Femur (tissue), 1 donor: ENCODE measurements at places on chromosomes 5 and 9.

GRCh38 chr5:159290741-159291140 is 27.7 kb downstream of the UBLCP1 start:
- DNase-seq, result no peak

DNA sequence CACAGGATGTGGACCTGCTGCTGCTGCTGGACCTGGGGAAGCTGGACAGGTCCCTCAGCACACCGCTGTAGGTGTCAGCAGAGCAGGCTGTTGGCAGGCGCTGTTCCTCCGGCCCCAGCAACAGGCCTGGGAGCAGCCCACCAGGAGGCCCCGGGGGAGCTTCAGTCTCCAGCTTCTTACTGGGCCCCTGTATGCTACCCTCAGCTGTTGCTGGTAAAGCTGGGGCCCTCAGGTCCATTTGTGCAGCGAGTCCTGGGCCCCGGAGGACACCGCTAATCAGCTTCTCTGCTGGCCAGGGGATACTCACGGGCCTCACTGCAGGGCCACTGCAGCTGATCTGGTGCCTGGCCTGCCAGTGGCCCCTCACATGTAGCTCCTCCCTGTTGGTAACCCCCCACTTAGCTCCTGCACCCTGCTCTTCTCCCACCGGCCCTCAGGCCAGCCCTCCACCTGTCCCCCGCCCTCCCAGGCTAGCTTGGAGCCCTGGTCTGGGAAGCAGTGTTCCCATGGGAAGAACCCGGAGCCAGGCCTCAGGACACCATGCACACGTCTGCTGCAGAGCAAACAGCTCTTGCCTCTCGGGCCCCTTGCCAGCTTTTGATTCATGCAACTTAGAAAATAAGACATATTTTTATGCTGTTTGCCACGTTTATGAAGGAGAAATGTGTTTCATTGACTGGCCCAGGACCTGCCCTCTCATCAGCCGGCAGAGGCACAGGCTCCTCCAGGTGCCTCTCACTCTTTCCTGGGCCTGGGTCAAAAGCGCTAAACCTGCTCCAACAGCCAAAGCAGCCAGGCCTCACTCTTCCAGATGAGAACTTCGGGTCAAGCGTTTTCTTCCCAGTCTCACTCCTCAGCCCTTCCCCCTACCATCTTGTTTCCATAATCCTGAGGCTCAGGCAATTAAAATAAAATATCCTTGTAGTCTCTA is 61.0 kb upstream of the ADAMTS2 start:
- DNase-seq, result peak; percentile 73

DNA sequence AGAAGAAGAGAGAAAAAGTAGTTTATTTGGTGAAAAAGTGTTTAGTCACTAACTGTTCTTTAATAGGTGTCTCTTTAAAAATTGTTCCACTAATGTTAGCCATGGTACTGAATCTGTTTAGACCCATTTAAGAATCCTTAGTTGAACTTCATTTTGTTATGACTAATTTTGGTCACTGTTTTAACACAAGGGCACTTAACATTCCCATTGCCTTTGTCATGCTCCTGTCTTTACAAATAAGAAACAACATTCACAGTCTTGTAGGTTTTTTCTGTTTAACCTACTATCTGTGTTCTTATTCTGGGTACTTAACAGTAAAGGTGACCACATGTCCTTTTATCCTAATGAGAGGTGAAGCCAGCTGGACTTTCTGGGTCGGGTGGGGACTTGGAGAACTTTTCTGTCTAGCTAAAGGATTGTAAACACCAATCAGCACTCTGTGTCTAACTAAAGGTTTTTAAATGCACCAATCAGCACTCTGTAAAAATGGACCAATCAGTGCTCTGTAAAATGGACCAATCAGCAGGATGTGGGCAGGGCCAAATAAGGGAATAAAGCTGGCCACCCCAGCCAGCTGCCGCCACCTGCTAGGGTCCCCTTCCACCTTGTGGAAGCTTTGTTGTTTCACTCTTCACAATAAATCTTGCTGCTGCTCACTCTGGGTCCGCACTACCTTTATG is 116.7 kb downstream of the WDR70 start:
- DNase-seq, result no peak

- no peak for DNase-seq
Observed at GRCh38 chr5:56330167-56330566, 97.0 kb upstream of the ANKRD55 start.

DNA sequence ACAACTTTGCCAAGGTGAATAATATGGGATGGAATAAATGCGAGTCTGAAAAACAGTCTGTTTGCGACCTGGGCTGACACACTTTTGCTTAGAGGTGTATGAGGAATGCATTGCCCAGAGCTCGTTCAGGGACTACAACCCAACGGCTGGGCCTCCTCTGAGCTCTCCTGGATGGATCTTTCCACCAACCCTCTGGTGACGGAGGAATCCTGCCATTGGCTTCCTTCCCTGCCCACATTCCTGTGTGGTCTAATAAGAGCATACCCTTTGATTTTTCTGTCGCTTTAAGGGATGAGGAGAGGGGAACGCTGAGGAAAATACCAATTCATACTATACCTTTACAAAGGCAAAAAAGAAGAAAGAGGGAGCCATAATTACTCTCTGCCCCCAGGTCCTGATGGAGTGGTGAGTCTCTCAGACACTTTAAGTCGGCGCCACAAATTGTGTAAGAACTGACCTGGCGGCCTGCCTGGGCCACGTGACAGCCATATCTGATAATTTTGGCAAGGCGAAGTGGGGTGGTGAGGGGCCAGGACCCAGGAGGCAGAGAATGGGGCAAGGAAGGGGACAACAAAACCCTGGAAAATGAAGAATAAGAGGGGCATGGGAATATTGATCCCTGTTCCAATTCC is 265.2 kb upstream of the MSX2 start:
- DNase-seq, result no peak

DNA sequence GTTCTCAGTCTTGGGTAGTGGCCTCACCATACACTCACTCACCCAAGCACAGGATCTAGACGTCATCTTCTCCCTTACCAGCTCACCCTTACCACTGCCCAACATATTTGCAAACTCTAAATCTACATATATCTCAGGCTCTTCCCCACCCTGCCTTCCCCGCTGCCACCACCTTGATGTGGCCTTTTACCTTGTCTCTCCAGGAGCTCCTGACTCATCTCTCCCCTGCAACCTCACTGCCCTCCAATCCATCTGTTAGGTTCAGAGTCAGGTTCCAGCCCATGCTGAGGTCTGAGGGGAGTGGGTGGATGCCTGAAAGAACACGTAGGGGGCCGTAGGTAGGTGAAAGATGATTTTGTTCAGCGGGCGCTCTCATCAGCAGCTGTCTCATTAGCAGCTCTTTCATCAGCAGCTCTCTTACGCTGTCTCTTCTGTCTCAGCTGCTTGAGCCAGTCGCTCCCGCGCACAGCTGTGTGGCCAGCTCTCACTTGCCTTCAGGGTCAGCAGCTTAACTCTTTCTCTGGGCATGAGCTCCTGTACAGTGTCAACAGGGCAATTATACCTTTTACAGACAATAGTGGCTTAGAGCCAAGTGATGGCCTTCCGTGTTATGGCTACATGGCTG is 23.1 kb upstream of the CKMT2 start:
- no peak for DNase-seq

- DNase-seq, result peak; percentile 62
Observed at GRCh38 chr5:139882961-139883539, 87.4 kb downstream of the PSD2 start.

GRCh38 chr9:71303351-71303750 is 181.9 kb upstream of the TRPM3 start:
- no peak for DNase-seq

- DNase-seq, result no peak
Observed at GRCh38 chr5:120055858-120056257, 408.2 kb upstream of the PRR16 start.

DNA sequence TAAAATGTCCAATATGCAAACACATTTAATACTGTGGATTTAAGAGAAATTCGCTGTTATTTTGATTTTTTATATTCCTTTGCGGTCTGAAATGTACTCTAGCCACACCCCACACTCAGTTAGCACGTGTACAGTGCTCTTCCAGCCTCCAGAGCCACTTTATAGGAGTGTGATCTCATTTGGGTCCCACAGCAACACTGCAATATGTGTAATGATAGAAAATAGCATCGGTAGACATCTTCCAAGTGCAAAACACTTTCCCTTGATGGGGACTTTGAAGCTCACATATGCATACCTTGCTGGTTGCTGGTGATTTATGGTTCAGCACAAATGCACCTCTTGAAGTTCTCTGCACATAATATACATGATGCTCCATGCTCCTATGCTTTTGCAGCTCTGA is 148.3 kb downstream of the GAS1 start:
- DNase-seq, result no peak

DNA sequence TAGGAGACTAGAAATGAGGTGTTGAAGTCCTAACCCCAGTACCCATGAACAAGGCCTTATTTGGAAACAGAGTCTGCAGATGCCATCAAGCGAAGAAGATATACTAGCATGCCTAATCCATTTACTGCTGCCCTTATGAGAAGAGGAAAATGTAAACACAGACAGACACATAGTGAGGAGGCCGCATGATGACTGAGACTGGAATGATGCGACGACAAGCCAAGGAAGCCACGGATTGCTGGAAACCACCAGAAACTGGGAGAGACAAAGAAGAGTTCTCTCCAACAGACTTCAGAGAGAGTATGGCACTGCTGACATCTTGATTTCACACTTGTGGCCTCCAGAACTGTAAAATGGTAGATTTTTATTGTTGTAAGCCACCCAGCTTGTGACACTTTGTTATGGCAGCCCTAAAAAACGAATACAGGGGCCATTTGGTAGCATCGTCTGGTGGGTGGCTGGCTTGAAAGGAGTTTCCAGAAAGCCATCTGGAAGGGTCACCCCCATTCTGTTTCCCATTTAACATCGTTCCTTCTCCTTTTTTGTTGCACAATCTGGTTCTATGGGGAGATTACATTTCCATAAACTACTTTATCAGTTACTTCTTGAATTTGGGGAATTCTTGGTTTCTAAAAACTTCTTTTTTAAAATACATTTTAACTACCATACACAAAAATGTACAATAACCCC is 193.1 kb downstream of the HSD17B3 start:
- peak; percentile 1 for DNase-seq

DNA sequence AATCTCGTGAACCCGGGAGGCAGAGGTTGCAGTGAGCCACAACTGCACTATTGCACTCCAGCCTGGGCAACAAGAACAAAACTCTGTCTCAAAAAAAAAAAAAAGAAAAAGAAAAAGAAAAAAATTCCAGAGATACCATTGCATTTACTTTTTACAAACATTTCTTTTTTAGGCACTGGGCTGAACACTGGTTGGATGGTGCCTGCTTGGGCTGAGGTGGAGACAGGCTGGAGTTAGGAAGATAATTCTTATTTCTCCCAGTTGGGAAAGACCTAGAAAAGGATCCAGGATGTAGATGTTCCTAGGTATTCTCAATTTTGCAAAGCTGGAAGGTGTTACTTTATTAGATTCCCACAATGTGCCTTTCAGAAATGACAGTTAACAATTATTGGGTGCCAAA is 49.9 kb upstream of the JMY start:
- DNase-seq, result no peak

DNA sequence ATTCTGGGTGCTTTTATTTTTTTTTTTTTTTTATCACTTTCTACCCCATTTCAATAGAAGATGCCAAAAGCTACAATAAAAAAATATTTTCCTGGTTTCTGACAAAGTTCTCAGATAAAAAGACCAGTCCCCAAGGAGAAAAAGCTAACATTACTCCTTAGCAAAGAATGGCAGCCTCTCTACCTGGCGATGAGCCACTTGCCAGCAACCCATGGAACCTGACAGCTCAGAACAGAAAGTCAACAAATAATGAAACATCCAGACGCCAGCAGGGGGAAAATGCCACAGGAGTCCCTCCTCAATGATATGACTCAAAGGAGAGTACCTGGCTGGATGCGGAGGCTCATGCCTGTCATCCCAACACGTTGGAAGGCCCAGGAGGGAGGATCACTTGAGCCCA is 123.2 kb downstream of the MYO10 start:
- no peak for DNase-seq

- no peak for DNase-seq
Observed at GRCh38 chr5:39523821-39524220, 99.0 kb upstream of the DAB2 start.

GRCh38 chr5:61910771-61911170 is 395.2 kb upstream of the KIF2A start:
- DNase-seq, result no peak

GRCh38 chr9:109399258-109399767 is 78.5 kb upstream of the EPB41L4B start:
- DNase-seq, result no peak

- DNase-seq, result peak; percentile 76
Observed at GRCh38 chr9:130444565-130445221, at the start of gene ASS1. Gene ASS1, plus strand, starts transcription at chr9:130444961. Its CDS starts 7,268 bp downstream, at chr9:130452229.

DNA sequence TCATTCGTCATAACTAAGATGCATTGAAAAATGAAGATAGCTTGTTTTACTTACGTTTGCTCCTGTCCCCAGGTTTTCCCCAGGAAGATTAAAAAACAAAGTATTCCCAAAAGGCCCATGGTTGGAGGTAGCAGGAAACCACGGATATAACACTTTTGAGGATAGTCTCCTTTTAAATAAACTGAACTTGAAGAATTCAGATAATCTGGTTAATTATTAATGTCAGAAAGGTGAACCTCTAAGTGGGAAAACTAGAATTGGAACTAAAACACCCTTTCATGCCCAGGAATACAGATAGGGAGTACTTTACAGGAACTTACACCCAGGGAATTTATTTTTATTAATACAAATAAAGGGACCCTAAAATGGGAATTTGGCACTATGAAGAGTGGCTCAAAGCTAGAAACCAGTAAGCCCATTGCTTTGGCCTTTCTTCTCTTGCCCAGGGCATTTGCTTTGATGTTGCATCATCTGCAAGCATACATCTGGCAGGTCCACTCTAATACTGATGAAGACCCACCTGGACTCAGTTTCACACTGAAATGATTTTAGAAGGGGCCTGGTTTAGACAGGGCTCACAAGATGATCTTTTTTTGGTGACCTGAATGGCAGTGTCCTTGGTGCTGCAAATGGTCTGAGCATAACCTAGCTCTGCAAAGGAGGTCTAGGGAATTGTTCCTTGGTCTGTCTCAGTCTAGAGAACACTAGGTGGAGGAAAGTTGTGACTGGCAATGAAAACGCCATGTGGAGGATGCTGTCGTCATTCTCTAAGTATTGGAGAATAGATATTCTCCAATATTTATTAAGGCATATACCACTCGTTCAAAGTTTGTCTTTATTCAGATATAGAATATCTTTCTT is at the start of gene C5:
TSS of gene C5 (minus strand) at position 148 of the 861 bp plus-strand sequence. CDS start at position 119, 29 bp downstream.
- DNase-seq, result no peak
